ENCODE measurements at places on chromosomes 4 and X.

GRCh38 chr4:113537628-113538027, 223.9 kb downstream of the CAMK2D start:
- no peak overlapping the region for H3K27ac ChIP-seq
- no peak overlapping the region for H3K4me3 ChIP-seq
- peaks cover 8% of the 10 kb centered on the region for H3K4me1 ChIP-seq
- H3K36me3 ChIP-seq, result peaks cover 26% of the 10 kb centered on the region
- H3K27me3 ChIP-seq, result no peaks in the 10 kb centered on the region

DNA sequence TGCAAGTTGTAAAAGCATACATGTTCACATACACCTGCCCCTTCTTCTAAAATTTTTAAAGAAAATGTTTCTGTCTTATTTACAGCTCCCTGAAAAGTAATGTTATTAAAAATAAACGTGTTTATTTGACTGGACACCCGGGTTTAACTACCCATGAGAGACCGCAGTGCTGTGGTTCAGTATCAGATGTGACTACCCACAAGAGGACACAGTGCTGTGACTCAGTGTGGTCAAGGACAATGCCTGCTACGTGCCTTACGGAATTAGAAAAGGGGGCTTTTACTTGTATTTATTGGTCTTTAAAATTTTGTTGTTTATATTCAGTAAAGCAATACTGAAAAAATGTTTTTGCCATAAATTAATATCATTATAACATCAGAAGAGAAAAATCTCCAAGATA, 641.4 kb downstream of the TRIML1 start:
- no peaks in the 10 kb centered on the region for H3K27me3 ChIP-seq
- no peak overlapping the region for H3K27ac ChIP-seq
- no peak overlapping the region for H3K4me3 ChIP-seq
- no peaks in the 10 kb centered on the region for H3K36me3 ChIP-seq

DNA sequence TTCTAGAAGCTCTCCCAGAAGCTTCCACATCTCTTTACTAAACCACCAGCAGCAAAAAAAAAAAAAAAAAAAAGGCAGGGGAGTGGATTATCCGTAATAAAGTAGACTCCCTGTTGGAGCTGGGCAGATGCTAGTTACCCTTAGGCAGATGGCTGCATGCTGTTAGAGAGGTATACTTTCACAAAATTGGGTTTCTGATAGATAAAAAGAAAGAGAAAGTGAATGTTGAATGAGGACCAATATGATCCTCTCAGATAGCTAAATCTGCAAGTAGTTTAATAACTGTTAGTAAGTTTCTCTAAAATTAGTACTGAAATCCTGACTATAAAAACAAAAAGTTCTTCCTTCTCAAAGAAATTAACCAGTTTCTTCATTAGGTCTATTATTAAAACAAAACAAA, 195.4 kb downstream of the ANAPC10 start:
- no peaks in the 10 kb centered on the region for H3K27me3 ChIP-seq
- no peaks in the 10 kb centered on the region for H3K4me1 ChIP-seq
- no peak for DNase-seq
- H3K4me3 ChIP-seq, result no peak overlapping the region
- no peaks in the 10 kb centered on the region for H3K36me3 ChIP-seq

DNA sequence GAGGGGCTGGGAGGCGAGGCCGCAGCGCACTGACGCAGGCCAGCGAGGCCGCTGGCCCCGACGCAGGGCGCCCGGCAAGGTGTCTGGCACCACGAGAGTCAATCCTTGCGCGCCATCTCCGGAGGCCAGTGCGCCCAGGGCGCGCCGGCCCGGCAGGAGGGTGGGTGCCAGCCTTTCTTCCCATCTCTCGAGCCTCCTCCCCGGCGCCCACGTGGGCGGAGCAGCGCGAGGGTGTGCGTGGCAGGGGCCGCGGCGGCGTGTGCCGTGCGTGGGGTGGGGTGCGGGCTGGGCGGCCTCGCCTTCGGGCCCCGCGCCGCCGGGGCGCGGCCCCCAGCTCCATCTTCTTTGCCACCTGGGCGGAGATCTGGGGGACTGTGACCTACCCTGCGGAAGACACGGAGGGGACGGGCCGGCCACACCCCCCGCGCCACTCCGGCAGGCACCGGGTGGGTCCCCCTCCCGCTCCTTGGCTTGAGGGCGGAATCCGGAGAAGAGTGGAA, 877 bp downstream of the JAKMIP1 start:
- peaks cover 2% of the 10 kb centered on the region for H3K36me3 ChIP-seq
- H3K27me3 ChIP-seq, result peaks cover 72% of the 10 kb centered on the region
- DNase-seq, result peak; percentile 54
- H3K27ac ChIP-seq, result peak overlapping the region; percentile 29

GRCh38 chrX:21305799-21306336, 68.3 kb upstream of the CNKSR2 start:
- H3K4me1 ChIP-seq, result no peaks in the 10 kb centered on the region
- H3K4me3 ChIP-seq, result no peak overlapping the region
- H3K27ac ChIP-seq, result no peak overlapping the region

GRCh38 chrX:70033348-70034051, 16.2 kb downstream of the AWAT2 start:
- DNase-seq, result peak; percentile 52
- H3K36me3 ChIP-seq, result peaks cover 11% of the 10 kb centered on the region
- H3K27ac ChIP-seq, result peak overlapping the region; percentile 69
- H3K4me3 ChIP-seq, result no peak overlapping the region

DNA sequence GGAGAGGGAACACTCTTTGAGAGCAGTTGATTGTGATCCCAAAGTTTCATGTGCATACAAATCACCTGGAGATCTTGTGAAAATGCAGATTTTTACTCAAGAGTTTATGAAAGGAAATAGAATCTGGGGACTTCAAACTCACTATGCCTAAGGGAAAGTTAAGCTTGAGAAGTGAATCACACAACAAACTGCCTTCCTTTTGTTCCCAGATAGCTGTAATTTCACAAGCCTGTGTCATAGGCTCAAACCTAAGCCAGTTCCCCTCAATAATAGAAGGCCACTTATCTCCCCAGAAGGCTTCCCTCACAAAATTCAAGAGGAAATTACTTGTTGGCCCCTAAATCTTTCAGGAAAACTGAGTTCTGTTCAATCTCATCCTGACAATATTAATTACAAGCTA, 132.8 kb upstream of the MAGEB16 start:
- H3K27ac ChIP-seq, result no peak overlapping the region
- H3K4me3 ChIP-seq, result no peak overlapping the region
- H3K27me3 ChIP-seq, result no peaks in the 10 kb centered on the region
- no peaks in the 10 kb centered on the region for H3K36me3 ChIP-seq

DNA sequence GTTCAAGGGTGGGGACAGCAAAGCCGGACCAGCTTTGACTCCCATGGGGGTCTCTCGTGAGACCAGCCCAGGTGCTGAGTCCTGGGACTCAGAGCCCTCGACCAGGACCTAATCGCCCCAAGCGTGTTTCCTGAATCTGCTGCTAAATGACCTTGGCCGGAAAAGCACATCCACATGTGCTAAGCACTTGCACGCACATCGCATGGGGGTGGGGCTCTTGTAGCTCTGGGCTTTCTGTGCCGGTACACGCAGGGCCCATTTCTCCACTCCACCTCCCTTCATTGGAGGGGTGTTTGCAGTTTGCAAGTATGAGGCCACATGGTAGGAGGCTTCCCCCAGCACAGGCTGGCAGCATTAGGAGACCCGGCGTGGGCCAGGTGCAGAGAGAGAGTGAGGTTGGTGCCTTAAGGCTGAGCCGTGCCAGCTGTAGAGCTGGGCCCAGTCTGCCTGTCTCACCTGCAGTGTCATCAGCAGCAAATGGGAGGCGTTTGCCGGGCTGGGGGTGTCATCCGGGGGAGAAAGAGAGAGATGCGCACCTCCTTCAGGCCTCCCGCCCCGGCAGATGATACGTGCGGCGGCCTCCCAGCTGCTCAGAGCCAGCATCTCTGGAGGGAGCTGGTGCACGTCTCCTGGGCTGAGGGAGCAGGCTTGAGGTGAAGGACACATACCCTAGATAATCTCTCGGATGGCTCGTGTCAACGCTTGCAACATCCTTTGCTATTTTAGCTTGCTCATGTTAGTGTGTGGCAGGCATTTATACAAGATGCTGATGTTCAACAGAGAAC, 45.2 kb upstream of the CLCN4 start:
- H3K4me3 ChIP-seq, result peak overlapping the region; percentile 48
- H3K4me1 ChIP-seq, result peaks cover 61% of the 10 kb centered on the region
- no peaks in the 10 kb centered on the region for H3K27me3 ChIP-seq

DNA sequence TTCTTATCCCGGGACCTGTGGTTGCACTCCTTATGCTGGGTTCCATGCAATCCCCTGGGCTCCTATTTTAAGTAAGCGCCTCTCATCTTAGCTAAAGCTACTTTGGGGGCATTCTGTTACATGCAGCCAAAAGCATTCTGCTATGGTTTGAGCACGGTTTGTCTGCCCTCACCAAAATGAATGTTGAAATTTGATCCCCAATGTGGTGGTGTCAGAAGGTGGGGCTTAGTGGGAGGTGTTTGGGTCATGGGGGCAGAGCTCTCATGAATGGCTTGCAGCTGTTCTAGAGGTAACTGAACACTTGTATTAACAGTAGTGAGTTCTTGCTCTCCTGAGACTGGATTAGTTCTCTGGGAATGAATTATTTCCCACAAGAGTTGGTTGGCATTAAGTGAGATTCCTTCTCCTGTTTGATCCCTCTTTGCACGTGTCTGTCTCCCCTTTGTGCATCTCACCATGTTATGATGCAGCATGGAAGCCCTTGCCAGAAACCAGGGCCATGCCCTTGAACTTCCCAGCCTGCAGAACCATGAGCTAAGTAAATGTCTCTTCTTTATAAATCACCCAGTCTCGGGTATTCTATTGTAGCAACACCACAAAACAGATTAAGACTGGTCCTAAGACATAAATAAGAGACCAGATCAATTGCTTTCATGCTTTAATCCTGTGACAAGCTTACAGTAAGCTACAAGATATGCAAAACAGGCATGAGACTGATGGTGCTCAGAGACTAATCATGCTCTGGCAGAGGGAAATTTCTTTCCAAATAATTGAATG, 141.8 kb downstream of the TSPAN5 start:
- no peak overlapping the region for H3K4me3 ChIP-seq
- DNase-seq, result no peak
- H3K27me3 ChIP-seq, result no peaks in the 10 kb centered on the region

GRCh38 chrX:67563469-67564448, 19.9 kb downstream of the AR start:
- H3K27ac ChIP-seq, result no peak overlapping the region
- H3K36me3 ChIP-seq, result no peaks in the 10 kb centered on the region
- H3K4me1 ChIP-seq, result no peaks in the 10 kb centered on the region

DNA sequence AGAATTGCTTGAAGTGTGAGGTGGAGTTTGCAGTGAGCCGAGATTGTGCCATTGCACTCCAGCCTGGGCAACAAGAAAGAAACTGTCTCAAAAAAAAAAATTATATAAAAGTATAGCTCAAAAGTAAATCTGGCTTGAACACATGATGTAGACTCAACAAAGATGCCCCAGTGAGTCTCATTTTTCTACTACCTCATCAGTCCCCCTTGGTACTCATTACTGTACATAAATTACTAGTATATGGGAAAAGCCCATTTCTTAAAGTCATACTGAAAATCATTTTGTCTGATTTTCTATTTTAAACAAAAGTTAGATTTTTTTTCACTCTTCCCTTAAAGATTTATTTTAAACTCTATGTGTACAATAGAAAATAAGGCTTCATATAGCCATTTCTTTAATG, 39.2 kb downstream of the FAM241A start:
- H3K27me3 ChIP-seq, result no peaks in the 10 kb centered on the region
- peaks cover 36% of the 10 kb centered on the region for H3K4me1 ChIP-seq
- no peaks in the 10 kb centered on the region for H3K36me3 ChIP-seq
- no peak overlapping the region for H3K4me3 ChIP-seq
- no peak for DNase-seq

- H3K4me1 ChIP-seq, result peaks cover 21% of the 10 kb centered on the region
- DNase-seq, result no peak
- no peaks in the 10 kb centered on the region for H3K27me3 ChIP-seq
- H3K4me3 ChIP-seq, result no peak overlapping the region
- no peak overlapping the region for H3K27ac ChIP-seq
Measured at GRCh38 chrX:136262812-136263315, 11.7 kb upstream of the MAP7D3 start.

DNA sequence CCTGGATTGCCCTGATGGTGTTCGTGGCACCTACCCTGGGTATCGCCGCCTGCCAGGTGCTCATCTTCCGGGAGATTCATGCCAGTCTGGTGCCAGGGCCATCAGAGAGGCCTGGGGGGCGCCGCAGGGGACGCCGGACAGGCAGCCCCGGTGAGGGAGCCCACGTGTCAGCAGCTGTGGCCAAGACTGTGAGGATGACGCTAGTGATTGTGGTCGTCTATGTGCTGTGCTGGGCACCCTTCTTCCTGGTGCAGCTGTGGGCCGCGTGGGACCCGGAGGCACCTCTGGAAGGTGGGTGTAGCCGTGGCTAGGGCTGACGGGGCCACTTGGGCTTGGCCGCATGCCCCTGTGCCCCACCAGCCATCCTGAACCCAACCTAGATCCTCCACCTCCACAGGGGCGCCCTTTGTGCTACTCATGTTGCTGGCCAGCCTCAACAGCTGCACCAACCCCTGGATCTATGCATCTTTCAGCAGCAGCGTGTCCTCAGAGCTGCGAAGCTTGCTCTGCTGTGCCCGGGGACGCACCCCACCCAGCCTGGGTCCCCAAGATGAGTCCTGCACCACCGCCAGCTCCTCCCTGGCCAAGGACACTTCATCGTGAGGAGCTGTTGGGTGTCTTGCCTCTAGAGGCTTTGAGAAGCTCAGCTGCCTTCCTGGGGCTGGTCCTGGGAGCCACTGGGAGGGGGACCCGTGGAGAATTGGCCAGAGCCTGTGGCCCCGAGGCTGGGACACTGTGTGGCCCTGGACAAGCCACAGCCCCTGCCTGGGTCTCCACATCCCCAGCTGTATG, 1.8 kb downstream of the AVPR2 start:
- no peak for DNase-seq
- H3K4me3 ChIP-seq, result no peak overlapping the region
- peaks cover 23% of the 10 kb centered on the region for H3K4me1 ChIP-seq
- H3K36me3 ChIP-seq, result peaks cover 5% of the 10 kb centered on the region
- peak overlapping the region; percentile 42 for H3K27ac ChIP-seq
- H3K27me3 ChIP-seq, result peaks cover 4% of the 10 kb centered on the region

GRCh38 chr4:129738175-129738574, 642.2 kb downstream of the C4orf33 start:
- H3K27me3 ChIP-seq, result no peaks in the 10 kb centered on the region
- no peak overlapping the region for H3K27ac ChIP-seq
- no peak overlapping the region for H3K4me3 ChIP-seq
- H3K4me1 ChIP-seq, result no peaks in the 10 kb centered on the region
- no peak for DNase-seq

- no peak for DNase-seq
- H3K4me3 ChIP-seq, result no peak overlapping the region
- no peak overlapping the region for H3K27ac ChIP-seq
- no peaks in the 10 kb centered on the region for H3K36me3 ChIP-seq
- H3K4me1 ChIP-seq, result no peaks in the 10 kb centered on the region
- H3K27me3 ChIP-seq, result no peaks in the 10 kb centered on the region
Measured at GRCh38 chr4:23882976-23883531, 6.8 kb downstream of the PPARGC1A start.

DNA sequence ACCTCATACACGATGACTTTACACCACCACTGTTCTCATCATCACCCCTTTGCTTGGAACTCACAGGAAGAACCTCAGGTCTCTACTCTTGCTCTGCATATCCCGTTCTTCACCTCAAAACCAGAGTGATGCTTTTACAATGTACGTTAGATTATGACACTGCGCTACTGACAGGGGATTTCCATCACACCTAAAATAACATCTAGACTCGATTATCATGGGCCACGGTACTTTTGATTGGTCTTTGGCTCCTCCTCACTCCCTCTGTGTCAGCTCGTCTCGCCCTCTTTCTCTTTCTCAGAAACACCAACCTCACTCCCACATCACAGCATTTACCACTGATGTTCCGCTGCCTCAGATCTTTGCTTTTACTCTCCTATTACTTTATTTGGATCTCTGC, 172.4 kb downstream of the TLL1 start:
- H3K4me1 ChIP-seq, result no peaks in the 10 kb centered on the region
- no peak overlapping the region for H3K27ac ChIP-seq
- H3K27me3 ChIP-seq, result no peaks in the 10 kb centered on the region
- no peaks in the 10 kb centered on the region for H3K36me3 ChIP-seq

Data from activated naive CD4-positive, alpha-beta T cell treated with anti-CD3 and anti-CD28 coated beads, Interleukin-2, amount 10 ng/mL, durations not matched to agents 7 days and 5 days (primary cell).